CD4-positive, alpha-beta T cell treated with Interleukin-10 for 1 hour (primary cell): ENCODE measurements at places on chromosomes 3 and 15.

- no peak for DNase-seq
Measured at GRCh38 chr3:13535905-13536304, 13.0 kb upstream of the FBLN2 start.

DNA sequence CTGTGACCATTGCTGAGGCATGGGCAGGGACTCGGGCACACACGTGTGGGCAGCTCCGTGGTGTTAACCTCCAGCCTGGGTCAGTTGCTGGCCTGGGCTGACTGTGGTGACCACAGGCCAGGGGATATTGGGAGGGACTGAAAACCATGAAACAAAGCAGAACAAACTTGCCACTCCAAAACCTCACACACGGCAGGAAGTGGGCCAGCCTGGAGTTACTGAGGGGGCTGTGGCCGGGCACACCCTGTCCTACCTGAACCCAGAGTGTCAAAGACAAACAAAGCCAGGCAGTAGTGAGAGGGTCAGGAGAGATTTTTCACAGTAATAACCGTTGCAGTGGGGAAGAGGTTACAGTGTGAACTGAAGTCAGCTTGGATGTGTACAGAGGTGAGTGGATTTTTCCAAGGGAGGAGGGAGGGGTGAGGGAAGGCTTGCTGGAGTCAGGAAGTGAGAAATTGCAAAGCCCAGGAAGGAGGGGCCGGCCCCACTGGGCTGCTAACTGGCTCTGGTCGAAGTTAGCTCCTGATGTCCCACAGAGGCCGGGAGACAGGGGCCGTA, 40.0 kb upstream of the ATP10A start:
- no peak for DNase-seq

- DNase-seq, result no peak
Measured at GRCh38 chr3:74267131-74267530, 347.3 kb downstream of the CNTN3 start.

DNA sequence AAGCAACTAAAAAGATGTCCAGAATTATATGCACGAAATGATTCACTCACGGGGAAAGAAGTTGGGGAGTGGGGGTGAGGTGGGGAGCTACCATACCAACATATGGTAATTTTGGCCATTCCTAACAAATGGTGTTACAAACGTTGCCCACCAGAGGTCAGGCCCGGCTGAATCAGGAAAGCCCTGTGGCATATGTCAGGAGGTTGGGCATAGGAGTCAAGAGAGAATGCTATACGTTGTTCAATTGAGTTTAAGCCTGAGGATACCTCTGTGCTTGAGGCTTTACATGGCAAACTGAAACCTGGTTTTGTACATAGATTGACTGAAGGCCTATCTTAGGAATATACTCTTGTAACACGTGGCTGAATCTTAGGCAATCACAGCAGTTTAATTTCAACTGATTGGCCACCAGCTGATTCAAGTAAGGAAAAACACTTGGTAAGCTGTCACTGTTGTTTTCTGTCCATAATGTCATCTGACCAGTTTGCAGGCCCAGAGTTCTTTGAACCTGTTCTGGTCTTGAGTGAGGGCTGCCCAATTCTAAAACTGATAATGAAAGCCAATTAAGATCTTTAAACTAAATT, 23.4 kb upstream of the SLC2A2 start:
- peak; percentile 40 for DNase-seq

DNA sequence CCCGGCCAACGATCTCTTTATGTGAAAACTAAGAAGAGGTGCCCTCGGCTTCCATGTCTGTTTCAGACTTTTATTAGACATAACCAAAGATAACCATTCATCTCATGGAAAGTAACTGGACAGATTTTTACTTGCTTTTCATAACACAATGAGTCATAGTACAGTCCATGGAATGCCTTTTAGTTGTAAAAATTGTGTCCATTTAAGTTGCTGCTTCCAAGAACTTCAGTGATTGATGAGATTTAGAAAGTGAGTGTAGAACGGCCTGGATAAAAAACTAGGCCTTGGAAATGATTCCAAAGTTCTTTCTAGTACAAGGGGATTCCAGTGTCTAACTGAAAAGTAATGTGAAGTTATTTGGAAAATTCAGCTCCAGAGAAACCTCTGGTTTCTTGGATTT, 10.8 kb downstream of the EIF2AK4 start:
- no peak for DNase-seq

- DNase-seq, result no peak
Measured at GRCh38 chr3:43895573-43895972, 204.8 kb downstream of the ABHD5 start.

DNA sequence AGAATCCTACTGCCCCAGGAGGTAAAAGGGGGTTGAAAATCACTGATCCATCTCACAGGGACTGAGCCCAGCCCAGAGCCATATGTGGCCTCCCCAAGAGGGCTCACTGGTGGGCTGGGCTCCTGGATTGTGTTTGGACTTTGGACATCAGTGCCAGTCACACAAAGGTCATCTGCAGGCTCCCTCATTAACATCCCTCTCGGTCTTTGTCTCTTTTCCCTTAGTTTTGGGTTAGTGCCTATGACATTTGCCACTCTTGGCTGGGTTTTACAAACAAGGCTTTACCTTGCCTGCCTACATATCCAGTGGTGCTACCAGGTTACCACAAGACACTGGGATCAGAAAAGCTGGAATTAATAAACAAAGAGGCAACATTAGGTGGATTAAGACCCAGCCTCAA, 27.9 kb downstream of the IFT122 start:
- DNase-seq, result no peak
